ENCODE measurements at places on chromosomes 5 and 9.

- no peak for DNase-seq
Measured at GRCh38 chr5:37448941-37449340, 69.8 kb downstream of the WDR70 start.

- DNase-seq: no peak
Measured at GRCh38 chr5:146078566-146078965, 26.8 kb downstream of the PLAC8L1 start.

- DNase-seq: no peak
Measured at GRCh38 chr9:92664394-92665152, 5.4 kb downstream of the IPPK start.

DNA sequence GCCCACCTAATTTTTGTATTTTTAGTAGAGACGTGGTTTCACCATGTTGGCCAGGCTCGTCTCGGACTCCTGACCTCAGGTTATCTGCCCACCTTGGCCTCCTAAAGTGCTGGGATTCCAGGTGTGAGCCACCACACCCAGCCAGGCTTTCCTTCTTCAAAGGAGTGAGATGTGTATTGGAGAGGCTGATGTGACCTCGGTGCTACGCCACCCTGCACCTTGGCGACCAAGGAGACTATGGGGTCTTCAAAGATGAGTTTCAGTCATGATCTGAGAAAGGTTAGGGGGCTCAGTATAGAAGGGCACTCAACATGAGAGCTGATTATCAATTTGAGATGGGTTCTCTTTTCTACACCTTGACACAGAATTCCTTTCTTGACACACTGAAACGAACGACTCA, 284.2 kb upstream of the WWC1 start:
- DNase-seq: no peak

DNA sequence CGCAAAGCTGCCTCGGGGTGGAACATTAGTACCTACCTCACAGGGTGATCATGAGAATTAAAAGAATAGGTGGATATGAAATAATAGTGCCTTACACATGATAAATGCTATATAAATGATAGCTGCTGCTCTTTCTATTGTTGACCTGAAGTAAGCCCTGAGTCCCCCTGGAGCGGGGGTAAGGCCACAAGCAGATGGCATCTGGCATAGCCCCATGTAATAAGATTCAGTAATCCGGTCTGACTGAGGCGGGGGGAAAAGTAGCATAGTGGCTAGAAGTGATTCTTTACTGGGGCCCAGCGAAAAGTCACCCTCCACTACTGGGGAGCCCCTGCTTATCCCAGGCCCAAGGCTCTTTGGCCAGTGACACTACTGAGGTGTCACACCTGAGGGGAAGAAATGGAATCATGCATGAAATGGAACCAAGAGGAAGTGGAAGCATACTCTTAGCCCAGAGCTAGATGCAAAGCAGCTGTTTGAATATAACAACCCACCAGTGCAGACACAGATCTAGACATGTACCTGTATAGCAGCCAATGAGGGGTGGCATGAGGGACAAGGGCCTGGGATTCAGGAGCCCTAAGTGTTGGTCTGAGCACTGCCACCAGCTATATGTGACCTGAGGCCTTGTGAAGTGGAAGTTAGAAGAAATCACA, 16.1 kb upstream of the FGFR4 start:
- no peak for DNase-seq

DNA sequence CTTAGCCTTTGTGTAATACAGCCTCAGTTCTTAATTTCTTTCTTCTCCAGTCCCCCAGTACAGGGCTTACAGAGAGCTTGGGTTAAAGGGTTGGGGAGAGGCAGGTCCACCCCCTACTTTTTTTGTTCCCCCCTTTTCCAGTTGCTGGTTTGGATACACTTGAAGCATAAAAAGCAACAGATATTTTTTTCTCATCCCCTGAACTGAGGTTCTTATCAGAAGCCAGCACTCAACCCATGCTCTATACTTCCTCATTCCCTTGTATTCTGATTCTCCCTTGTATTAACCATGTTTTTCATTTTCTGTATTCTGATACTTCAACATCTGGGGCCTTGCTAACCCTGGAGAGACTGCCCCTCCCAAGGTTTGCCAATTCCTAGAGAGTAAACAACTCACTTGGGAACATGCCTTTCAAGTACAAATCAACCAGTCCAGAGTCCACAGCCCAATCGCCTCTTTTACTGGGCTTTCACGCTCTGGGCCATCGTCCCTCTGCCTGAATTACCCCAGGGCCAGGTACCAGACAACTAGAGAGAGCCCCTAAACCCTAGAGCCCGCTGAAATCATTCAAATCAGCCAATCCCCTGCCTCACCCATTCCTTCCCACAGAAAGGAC, 333.4 kb upstream of the PUM3 start:
- no peak for DNase-seq

DNA sequence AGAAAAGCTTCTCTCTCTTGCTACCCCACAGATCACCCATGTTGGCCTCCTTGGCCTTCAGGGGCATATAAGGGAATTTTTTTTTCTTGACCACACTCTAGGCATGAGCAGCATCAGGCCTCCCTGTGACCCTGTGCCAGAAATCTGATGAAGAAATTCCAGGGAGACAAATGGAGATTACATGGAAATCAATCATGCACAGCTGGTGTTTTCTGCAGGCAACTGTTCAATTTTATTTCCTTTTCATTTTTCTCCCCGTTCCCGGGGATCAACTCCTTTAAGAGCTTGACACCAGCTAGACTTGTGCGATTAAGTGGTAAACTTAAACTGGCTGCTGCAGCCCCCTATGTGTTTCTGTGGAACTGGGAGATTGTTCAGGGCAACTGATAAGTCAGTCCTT, 59.3 kb downstream of the GALNT10 start:
- no peak for DNase-seq

GRCh38 chr5:173434270-173434669, 106.1 kb upstream of the STC2 start:
- DNase-seq: no peak

DNA sequence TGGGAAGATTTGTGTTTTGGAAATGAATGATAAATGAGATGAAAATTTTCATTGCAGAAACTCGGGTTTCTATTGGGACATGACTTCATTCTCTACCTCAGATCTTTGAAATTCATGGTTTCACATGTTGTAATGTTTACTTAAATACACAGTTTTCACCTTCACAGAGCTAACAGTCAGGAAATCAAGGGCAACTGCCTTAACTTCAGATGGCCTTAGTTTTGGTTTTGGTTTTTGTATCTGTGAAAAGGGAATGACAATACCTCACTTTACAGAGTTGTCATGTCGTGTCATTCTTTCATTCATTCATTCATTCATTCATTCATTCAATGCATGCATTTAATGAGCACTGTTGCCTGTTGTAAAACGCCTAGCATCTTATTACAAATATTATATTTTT, 41.9 kb downstream of the NIM1K start:
- no peak for DNase-seq

- DNase-seq: no peak
Measured at GRCh38 chr5:73797132-73797510, 171.1 kb downstream of the ARHGEF28 start.

DNA sequence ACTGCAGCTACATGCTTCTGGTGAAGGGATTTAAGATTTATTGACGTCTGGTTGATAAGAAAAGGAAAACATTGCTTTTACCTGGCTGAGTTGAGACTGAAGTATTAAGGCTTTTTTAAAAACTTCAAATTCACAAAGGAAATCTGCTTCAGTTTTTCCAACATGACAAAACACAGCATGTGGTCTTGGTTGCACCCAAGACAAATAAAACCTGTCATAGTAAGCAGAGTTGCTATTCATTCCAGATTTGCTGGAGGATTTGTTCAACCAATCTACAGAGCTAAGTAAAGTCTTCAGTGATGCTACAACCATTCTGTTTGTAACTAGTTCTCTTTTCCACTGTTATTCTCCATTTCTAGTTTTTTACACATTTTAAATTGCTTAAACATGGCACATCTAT, 11.3 kb downstream of the C5orf63 start:
- DNase-seq: no peak

DNA sequence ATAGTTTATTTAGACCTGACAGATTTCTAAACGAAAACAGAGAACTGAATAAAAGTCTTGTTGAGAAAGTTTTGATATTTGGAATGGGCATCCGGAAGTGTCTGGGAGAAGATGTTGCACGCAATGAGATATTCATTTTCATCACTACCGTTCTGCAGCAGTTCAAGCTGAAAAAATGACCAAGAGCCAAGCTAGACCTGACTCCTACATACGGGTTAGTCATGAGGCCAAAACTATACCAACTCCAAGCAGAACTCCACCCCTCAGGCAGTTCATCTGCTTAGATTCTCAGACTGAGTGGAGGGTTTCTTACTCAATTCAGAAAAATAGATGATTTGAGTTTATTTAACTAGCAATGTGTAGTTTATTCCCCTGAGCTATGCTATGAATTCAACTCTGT, 95.4 kb upstream of the ANXA1 start:
- DNase-seq: no peak

DNA sequence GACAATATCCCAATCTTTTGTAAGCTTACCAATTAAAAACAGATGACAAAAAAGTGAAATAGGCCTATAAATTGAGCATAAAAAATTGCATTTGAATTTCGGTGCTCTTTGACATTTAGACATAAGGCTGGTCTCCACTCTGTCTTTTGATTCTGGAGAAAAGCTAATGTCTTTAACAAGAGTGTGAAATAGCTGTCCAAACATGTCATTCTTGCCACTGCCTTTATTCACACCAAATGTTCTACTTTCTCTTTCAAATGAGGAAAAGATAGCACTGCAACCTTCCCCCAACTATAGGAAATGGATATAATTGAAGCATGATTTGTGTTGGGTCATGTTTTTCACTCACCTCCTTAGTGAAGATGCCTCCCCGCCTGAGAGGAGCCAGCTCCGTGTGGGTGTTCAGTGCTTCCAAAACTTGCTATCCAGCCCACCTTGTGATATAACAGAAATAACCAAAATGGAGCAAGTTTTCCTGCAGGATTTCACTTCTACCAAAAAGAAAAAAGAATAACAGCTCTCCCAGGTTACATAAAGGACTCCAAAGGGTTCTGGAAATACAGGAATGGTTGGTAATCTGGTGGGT, 55.2 kb upstream of the STK32A start:
- no peak for DNase-seq

GRCh38 chr5:82719368-82719767, 357.8 kb downstream of the TMEM167A start:
- DNase-seq: no peak

DNA sequence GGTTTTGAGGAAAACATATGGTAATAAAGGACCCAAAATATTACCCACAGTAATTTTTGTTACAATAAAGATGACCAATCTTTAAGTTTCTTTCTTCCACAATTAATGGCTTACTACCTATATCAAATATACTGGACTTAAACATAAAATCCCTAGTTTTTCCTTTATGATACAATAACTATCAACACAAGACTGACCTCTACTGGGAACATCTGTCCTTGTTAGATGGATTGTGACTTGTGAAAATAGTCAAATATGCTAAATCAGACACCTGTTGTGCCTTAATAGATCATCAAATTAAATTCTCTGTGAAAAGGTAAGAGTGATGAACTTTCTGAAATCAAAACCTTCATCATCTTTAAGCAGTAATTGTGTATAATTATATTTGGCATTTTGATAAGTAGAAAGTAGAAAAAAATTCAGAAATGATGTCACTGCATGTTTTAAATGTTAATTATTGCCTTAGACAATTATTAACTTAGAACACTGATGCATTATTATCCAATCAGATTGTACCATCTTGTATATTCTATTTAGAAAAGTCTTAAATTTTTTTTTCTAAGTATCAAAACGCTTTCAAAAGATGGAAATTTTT, 113.6 kb downstream of the DEPDC1B start:
- DNase-seq: no peak

Data from stimulated activated CD8-positive, alpha-beta memory T cell treated with anti-CD3 and anti-CD28 coated beads, Interleukin-4, amount 100 ng/mL, for 1 hour (primary cell).